Retina (tissue), 1 donor: ENCODE measurements at places on chromosomes 3 and 15.
A peak's percentile ranks its signal among the peaks of the same experiment; 100 is the strongest.

DNA sequence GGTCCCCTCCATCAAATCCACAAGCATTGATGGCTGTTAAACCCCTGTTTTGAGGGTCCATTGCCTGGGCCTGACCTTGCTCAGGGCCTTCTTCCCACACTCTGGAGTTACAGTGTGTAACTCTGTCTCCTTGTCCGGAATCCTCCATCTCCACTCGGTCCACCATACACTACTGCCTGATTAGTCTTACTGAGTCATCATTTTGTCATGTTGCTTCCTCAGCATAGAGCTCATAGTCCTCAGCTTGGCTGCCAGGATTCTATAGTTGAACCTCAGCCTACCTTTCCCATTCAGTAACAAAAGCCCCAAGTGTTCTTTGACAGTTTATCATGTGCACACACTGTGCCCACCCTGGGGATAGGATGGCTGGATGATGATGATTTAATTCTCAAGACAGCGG is 113.0 kb downstream of the PDE8A start:
- DNase-seq, result no peak

DNA sequence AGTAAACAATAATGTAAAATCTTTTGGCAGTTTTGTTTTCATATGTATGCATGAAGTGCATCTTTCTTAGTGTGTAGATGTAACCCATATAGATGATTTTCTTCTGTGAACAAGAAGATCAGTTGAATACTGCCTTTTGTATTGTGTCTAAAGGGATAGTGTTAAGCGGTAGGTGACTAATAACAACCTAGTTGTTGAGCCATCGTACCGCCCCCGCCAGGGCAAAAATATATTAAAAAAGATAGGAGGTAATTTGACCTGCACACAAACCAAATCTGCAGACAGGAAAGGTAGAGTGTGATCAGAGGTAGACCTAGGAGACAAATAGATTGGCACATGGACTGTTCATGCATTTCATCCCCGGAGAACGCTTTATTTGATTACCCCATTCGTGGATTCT is 3.3 kb upstream of the GMNC start:
- no peak for DNase-seq

DNA sequence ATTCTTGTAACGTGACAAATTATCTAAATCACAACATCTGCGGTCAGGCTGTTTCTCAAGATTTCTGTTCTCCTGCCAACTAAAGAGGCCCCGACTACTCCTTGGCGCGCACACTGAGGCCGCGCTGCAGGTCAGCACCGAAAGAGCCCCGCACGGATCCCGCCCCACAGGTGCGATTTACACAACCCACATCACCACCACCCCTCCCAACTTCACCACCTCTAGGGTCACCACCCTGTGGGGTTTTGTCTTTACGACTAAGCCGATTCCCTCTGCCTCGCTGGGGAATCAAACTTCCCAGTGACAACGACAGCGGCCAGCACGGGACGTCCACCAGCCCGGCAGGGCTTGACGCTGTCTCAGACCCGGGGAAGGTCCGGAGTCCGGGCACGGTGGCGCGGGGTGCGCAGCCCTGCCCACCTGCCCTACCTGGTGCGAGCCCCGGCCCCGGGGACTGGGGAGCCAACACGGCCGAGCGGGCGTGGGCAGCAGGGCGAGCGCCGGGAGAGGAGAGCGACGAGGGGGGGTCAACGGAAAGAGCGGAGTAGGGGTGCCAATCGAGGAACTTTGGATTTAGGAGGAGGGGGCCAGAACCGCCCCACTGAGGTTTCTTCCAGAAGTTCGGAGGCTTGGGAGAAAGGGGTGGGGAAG is 764 bp downstream of the UACA start:
- DNase-seq, result no peak

DNA sequence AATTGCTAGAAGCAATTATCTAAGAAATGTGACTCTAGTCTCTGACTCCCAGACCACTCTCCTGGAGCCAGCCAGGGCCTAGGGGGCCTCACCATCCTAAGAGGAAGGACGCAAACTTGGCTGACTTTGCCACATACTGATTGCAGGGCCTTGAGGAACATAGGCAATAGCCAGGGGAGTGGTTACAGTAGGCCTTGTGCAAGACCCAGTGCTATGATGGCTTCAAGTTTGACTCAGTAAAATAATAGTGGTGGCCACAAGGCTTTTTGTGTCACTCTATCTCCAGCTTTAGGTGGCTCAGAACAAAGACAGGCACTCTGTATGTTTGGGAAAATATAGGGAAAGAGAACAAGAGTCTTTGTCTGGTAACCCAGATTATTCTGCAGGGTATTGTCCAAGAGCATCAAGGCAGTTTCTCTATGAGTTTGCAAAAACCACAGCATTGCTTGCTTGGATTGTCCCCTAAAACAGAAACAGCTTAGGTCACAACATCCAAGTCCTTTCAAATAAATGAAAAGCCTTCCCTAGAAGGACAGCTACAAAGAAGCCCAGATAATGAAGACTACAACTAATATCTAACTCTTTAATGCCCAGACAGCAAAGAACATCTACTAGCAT is 631.5 kb downstream of the PYDC2 start:
- no peak for DNase-seq

- no peak for DNase-seq
These were observed 53.8 kb downstream of the CDCP1 start for GRCh38 chr3:45092132-45093031.

DNA sequence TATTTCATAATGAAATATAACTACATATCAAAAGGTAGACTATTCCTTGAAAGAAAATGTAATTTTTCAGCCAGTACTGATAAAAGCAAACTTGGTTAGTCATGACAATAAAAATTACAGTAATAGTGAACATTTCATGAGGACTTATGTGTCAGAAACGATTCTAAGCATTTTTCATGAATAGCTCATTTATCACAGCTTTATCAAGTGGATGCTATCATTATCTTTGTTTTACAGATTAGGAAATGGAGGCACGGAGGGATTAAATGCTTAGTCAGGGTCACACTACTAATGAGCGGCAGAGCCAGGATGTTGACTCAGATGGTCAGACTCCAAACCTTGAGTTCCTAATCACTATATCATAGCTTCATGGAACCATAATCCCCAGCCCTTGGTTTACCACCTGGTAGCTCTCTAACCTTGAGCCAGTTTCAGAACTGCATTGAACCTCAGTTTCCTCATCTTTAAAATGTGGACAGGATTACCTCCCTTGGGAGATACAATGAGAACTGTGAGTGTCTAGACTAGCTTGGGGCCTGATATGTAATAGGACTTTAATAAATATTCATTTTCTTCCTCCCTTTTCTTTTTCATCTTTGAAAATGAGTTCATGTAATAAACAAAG is 85.4 kb downstream of the TNIK start:
- DNase-seq, result no peak

- no peak for DNase-seq
These were observed 607 bp upstream of the IMP3 start for GRCh38 chr15:75640483-75641178.

- no peak for DNase-seq
These were observed 27.2 kb upstream of the ATP1B3 start for GRCh38 chr3:141849056-141849815.

- DNase-seq, result no peak
These were observed 6.0 kb downstream of the MAPKBP1 start for GRCh38 chr15:41780266-41780665.

GRCh38 chr15:94352636-94353487 is 121.5 kb downstream of the MCTP2 start:
- DNase-seq, result no peak

DNA sequence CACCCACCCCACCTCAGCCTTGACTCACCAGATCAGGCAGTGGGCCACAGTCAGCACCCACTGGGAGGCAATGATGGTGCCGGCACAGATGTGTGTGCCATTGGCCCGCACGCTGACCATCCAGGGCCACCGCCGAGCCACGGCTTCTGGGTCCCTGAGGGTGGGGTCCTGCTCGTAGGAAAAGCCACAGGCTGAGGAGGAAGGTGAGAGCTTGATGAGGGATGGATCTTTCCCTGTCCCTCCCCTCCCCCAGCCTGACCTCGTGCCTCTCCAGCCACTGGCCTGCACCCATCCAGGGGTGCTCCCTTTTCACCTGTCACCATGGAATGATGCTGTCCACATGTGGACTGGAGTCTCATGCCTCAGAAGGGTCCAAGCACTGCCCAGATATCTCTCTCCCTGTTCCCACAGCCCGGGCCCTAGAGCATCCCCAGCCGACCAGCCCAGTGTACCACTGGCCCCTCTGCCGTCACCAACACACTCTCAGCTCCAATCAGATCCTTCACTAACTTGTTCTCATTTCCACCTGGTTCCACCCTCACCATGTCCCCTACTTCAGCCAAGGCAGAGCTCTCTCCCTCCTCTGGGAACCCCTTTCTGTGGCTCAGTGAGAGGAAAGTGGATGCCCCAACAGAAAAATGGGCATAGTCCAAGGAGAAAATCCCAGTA is 2.0 kb downstream of the PRSS50 start:
- DNase-seq, result no peak

DNA sequence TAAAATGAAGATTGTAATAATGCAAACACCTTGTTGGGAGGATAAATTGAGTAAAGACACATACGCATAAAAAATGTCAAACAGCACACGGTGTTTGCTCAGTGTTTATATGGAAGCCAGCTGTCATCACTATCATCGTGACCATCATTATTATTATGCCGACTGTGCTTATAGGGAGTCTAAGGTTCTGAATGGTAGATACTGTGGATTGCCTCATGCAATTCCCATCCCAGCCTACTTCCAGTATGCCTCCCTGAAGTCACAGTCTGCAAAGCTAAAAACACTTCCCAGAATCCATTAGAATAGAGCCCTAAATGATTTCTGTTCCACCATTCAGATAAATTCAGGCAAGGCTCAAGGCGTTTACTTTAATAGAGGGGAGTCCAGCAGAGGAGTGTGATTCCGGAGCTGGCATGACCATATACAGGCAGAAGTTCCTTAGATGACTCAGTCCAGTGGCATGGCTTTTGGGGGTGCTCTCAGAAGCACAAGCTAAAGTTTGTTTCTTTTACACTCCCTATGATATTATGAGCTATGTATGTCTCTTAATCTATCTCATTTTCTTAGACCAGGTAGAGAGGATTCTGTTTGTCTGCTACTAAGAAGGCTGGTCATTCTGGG is 148.7 kb downstream of the MEX3B start:
- no peak for DNase-seq

DNA sequence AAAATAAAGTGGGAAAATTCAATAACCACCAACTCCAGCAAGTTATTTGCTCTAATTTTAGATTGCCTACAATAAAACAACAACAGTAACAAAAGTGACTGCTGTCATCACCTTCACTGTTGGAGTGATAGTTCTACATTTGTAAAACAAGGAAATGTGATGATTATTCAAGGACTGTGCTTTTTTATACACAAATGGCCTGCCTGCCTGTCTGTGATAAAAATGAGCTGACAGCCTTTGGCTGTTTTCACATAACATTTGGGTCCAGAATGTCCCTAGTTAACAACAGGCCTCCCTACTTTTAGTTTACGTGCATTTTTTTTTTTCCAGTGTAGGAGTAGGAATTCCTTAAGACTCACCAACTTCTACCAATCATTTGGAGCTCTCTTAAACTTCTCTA is 768.8 kb downstream of the PDCD6IP start:
- DNase-seq, result no peak

DNA sequence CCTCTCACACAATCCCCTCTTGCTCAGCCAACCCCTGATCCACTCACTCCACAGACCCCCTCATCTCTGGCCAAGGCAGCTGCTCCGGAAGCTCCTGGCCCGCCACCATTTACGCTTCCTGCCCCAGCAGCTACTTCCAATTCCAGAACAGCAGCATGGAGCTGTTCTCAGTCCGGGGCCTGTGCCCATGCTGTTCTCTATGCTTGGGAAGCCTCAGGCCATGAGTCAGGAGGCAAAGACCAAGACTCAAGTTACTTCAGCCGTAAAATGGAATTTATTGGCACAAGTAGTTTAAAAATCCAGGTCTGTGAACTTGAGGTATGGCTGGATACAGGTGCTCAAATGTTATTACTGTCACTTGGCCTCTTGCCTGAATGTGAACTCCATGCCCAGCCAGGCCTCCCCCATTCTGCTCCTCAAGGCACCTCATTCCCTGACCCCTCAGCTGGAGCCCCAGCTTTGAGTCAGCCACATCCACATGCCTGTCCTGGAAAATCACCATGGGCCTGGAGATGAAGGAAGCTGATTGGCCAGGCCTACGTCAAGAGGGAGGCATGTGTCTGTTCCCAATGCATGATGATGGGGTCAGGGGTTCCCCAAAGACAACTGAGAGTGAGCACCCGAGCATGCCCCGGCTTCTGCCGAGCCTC is 31.4 kb upstream of the CACNA2D2 start:
- no peak for DNase-seq

- DNase-seq, result no peak
These were observed 29.9 kb downstream of the CRABP1 start for GRCh38 chr15:78370013-78370412.

GRCh38 chr15:50109076-50109987 is 9.7 kb downstream of the ATP8B4 start:
- DNase-seq, result no peak

- peak; percentile 70 for DNase-seq
These were observed 123.5 kb downstream of the RPLP1 start for GRCh38 chr15:69576035-69576526.

DNA sequence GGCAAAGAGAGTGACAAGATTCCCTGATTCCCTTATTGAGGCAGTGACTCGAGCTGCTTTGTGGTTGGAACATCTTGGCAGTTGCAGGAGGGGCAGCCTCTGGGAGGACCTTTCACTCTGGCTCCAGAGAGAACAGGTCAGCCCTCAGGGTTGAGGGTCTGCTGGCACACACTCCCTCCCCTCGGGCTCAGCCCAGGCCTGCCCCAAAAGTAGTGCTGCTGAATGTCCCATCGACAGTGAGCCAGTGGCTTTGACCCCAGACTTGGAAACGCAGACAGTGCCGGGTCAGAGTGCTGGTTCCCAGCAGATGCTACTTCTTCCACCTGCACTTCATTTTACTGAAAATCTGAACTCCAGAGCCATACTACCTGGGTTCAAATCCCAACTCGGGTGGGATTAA is 25.6 kb upstream of the ATP2B2 start:
- DNase-seq, result no peak

DNA sequence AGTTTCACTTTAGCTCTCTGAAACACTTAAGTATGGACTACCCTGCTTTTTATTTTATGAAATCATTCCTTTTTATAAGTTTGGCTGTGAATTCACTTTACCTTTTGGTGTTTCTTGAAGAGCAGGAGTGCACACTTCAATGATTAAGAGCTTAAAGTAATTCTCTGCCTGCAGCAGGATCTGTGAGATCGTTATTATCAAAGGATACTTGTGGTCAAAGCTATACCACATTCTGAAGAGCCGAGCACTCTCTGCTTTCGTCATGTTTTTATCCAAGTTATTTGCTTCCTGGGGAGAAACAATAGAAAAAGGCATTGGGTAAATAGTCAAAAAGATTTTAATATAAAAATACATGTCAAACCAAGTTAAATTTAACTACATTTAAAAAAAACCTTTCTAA is 243.7 kb downstream of the CHST2 start:
- DNase-seq, result no peak

- no peak for DNase-seq
These were observed 269.5 kb upstream of the GBE1 start for GRCh38 chr3:82030916-82031315.
